C1 segment of cervical spinal cord (tissue), 14 donors: ENCODE measurements at places on chromosomes 13 and 19.

DNA sequence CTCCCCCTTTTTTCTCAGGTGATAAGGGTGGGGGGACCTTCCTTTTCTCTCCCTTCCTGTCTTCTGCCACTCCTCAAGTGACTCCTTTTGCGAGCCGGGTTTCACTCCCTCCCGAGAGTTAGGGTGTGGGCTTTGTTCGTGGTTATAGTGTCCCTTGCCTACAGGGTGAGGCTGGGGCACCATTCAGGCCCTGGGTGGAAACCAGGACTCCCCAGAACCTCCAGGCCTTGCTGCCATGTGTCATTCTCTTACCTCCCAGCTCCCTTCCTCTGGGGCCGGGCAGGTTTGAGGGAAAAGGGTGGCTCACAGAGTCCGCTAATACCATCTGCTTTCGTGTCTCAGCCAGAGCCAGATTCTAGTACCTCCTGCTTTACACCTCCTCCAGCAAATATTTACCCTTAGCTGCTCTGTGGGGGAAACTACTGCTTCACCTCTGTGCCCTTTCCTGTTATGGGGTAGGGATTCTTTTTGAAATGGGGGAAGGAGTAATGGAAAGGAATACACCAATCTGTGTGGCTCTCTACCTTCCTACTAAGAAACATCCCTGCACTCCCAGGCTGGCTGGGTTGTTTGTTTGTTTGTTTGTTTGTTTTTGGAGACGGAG is 2.8 kb downstream of the ACTN4 start:
- no peak for DNase-seq

DNA sequence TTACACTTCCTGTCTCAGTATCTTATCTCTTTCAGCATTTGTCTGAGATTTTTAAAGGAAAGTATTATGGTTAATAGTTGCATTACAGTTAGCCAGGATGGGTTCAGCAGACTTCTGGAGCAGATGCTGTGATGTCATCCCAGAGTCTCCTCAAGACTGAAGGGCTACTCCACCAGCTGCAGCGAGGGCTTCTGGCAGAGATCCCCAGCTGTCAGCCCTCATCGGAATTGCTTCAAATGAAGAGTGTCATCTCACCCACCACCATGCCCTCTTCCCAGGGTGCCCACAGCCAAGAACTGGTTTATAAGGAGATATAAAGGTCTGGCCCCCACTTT is 84.4 kb downstream of the FAM216B start:
- DNase-seq: no peak

- no peak for DNase-seq
Observed at GRCh38 chr19:932648-933552, 7.1 kb downstream of the ARID3A start.

DNA sequence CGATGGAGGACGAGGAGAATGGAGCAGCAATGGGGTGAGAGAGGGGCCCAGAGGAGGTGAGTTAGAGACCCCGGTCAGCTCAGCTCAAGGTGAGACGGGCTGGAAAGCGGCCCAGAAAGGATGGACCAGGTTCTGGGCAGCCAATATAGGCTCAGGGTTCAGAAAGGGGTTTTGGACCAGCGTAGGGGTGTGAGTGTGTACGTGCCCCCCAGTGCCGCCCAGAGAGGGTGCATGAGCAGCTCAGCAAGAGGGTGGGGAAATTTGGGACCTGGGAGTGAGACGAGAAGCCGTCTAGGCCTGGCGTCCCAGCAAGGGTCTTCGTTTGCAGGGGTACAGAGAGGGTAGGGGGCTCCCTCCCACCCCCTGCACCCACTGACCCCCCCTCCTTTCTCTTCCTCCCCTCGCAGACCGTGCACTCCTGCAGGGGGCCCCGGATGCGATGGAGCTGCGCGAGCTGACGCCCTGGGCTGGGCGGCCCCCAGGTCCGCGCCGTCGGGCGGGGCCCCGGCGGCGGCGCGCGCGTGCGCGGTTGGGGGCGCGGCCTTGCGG is 12.1 kb downstream of the FUT6 start:
- DNase-seq: no peak

DNA sequence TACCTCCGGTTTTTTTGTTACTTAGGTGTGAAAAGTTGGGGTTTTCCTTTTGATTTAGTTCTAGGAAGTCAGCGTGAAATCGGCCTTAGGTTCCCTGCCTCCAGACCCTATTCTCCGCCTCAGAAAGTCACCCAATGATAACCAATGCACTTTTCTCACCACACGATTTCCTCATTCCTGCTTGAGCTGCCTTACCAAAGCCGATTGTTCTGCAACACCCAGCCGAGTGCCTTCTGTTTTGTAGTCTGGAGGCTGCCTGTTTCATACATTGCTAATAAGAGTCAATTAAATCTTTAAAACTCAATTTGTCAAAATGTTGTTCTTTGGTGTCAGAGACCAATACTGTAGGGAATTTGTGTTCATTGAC is 39.7 kb downstream of the GJA3 start:
- no peak for DNase-seq

DNA sequence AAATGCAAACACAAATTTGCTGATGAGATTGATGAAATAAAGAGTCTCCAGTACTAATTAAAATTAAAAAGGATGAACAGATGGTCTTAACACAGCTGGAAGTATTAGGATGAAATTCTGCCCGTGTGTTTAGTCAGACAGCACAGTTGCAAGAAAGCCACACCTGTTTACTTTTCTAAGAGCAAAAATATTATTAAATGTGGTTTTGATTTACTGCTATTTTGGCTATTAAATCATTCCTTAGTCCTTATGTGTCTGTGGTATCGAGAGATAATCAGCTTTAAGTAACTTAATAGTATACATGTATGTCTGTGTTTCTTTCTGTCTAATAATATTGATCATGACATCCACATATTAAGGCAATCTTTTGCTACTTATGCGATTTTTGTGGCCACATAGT is 494.9 kb downstream of the GPC6 start:
- no peak for DNase-seq

- DNase-seq: no peak
Observed at GRCh38 chr13:48828962-48829411, 146.7 kb upstream of the FNDC3A start.

DNA sequence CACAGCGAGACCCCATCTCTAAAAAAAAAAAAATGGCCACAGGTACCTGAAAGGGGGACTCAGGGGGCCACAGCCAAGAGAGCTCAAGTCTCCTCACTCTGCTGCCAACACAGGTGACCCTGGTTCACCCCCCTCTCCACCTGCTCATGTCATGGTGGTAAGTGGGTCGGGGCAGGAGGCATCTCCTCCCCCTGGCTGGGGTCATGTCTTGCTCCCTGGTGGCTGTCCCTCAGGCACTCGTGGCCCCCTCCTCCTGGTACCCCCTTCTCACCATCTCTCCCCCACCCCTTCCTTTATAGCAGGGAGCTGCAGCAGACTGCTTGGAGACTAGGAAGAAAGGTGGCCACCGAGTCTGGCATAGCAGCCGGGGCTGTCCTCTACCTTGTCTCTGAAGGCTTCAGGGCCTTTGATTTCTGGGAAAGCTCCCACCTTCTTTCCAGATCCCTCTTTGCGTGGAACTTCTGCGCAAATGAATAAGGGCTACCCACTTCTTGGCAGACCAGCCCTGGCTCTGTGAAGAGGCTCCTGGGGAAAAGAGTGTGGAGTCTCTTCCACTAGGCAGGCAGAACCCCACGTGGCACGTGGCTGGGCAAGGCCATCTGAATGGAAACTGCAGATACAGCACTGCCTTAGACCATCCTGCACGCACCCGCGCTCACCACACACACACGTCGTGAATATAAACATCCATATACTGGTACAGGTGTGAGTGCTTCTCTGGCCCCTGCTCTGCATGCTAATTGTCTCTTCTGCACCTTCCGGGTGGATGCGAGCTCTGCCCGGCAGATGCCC is 20.1 kb upstream of the MIER2 start:
- no peak for DNase-seq

GRCh38 chr13:64568748-64569147 is 2661.4 kb downstream of the PCDH9 start:
- no peak for DNase-seq

- no peak for DNase-seq
Observed at GRCh38 chr13:104296286-104296685, 1230.1 kb upstream of the SLC10A2 start.

- no peak for DNase-seq
Observed at GRCh38 chr19:12952488-12953137, 4.4 kb downstream of the GADD45GIP1 start.
